ENCODE measurements at places on chromosomes 6 and 20.

DNA sequence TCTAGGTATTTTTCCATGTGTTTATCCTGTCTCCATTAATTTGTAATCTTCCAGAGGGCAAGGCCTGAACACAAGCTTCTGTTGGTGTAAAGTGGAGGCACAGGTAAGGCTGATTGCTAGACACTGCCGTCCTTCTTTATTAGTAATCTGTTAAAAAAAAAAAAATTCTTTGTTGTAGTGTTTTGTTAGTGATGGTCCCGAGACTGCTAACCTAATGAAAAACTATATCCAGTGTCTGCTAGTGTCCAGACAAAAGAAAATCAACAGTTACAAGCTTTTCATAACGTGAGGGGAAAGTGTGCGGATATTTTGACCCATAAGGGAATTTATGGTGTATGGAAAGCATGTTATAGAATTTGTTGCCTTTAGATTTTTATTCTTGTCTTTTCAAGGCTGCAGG lies 4.2 kb upstream of the HIVEP1 start:
- no peak for DNase-seq

GRCh38 chr6:47453372-47453936 lies 24.1 kb upstream of the CD2AP start:
- DNase-seq, result no peak

DNA sequence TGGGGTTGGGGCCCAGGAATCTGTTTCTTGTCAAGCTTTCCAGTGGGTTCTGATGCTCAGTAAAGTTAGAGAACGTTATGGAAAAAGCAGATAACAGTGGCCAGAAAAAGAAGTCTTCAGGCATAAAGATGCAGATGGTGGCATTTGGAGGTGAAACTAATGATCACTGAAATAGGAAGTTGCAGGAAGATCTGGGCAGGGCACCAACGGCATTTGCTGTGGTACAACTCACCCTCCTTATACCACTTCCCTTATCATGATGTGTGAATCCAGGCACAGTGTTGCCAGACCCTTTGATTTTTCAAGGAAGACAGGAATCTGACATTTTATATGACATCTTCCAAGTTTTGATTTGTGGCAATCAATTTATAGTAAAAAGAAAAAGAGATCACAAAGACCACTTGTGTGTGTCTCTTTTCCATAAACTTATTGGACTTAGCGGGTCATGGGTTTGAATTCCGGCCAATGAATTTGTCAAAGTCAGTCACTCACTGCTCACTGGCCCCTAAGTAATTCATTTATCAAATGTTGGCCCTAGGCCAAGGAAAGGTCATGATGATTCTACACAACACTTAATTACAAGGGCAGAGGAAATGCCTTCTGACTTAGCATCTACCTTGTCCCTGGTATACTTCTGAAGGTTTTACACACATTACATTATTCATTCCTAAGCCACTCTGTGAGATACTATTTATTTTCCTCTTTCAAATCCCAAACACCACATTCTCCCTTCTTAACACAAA lies 37.6 kb downstream of the LAMP5 start:
- no peak for DNase-seq

- DNase-seq, result no peak
Measured at GRCh38 chr20:46681032-46681854, 8.0 kb downstream of the TP53RK start.

DNA sequence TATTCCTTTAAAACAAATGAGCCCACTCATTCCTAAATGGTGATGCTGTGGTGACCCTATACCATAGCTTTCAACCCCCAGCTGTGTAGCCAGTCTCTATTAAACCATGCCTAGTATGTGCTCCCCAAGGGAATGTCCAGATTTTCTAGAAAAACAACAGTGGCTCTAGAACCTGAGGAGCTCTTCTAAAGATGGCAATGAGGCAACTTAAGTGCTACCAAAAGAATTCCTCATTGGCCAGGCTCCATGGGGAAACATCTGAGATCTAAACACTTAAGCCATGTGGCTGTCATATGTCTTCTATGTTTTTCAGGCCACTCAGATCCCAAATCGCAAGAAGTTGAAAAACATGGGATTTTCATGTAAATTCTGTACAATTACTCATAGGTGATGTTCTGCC lies 191.0 kb downstream of the TPBG start:
- no peak for DNase-seq

GRCh38 chr6:49333345-49334125 lies 129.5 kb downstream of the MMUT start:
- no peak for DNase-seq

GRCh38 chr6:119240257-119241110 lies 109.1 kb downstream of the MAN1A1 start:
- no peak for DNase-seq

DNA sequence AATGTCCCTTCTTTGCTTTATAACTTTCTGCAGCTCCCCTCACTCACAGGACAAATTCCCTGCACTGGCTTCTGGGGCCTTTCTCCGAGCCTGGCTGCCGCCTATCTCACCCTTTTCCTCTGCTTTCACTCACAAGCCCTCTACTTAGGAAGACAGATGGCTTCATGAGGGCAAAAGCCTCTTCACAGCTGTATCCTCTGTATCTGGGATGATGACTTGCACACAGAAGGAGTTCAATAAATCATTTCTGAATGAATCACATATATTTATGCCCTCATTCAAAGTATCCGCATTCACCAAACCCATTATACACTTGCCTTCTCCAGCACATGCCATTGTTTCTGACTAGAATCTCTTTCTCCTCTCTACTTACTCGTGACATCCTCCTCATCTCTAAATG lies 159.0 kb upstream of the RIPOR2 start:
- no peak for DNase-seq

DNA sequence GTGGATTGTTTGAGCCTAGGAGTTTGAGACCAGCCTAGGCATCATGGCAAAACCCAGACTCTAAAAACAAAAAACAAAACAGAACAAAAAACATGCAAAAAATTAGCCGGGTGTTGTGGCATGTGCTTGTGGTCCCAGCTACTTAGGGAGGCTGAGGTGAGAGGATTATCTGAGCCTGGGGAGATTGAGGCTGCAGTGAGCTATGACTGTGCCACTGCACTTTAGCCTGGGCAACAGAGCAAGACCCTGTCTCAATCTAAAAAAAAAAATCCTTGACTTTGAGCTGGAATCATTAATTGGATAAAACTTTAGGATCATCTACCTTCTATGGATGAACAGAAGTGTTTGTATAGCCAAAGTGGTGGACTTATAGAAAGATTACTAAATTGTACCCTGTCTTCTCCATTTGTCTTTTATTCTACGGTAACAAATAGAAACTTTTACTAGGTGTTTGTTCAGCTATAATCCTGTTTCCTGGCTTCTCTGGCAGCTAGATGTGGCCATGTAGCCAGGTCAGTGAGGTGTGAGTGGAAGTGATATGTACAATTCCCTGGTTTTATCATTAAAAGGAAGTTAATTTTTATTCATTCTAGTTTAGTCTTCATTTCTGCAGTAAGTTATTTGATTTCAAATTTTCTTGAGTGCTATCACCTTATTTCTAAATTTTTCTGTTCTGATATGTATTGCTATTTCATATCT lies 108.3 kb upstream of the RNF24 start:
- DNase-seq, result no peak

- DNase-seq, result no peak
Measured at GRCh38 chr20:58716476-58717277, 24.1 kb downstream of the NPEPL1 start.

DNA sequence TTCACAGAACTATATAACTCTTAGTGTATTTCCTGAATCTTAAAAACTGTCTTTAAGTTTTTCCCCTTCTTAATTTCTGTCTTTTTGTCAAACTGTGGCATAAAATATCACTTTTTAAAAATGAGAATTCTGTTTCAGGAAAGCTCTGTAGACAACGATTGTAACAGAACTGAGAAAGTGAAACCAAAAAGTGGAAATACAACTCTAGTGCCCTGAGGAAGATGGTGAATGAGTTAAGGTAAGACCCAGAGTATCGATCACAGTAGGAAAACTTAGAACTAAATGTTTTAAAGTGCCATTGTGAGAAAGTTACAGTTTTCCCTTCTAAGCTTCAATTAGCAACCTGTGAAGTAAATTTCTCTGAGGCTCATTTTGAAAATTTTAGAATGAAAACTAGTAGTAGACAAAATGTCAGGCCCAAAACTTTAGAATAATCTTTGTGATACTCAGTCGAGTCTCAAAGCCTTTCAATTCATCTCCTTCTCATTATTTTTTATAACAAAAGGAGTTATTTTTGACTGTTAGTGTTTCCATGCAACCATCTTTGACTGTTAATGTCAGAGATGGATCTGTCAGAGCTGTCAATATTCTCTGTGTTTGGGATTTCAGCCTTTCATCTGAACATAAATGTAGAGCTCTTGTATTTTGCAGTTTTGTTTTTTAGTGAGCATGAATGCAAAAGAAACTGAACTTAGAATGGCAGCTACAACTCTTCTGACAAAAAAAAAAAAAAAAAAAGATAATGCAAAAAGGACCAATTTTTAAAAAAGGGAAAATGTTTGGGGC lies 19.0 kb upstream of the TRDN start:
- DNase-seq, result no peak

DNA sequence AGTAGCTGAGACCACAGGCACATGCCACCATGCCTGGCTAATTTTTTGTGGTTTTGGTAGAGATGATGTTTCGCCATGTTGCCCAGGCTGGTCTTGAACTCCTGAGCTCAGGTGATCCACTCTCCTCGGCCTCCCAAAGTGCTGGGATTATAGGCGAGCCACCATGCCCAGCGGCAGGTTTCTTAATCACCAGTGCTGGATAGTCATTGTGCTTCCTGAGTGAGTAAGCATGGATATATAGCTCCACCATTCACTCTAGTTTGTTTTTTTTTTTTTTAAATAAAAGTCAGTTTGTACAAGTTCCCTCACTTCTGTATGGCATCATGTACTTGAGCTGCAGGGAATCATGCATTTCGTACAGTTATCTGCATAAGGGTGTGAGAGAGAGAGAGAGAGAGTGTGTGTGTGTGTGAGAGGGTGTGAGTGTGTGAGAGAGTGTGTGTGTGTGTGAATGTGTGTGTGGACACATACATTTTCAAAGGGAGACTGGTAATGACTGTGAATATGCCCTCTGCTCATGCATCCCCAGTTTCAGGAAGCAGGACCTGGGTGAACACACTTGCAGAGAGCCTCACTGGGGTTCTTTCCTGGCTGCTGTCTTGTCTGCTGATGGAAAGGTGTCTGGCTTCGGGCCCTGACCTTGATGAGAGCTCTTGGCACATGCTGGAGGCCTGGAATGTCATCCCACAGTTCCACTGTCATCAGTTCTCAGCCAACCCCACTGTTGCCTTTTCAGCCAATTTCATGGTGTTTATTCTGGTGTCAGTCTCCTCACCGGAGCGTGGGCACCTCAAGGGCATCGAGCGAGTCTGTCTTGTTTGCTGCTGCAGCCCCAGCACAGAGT lies 65.0 kb upstream of the XRN2 start:
- no peak for DNase-seq

- DNase-seq, result no peak
Measured at GRCh38 chr6:52286798-52287432, 2.4 kb upstream of the MCM3 start.

DNA sequence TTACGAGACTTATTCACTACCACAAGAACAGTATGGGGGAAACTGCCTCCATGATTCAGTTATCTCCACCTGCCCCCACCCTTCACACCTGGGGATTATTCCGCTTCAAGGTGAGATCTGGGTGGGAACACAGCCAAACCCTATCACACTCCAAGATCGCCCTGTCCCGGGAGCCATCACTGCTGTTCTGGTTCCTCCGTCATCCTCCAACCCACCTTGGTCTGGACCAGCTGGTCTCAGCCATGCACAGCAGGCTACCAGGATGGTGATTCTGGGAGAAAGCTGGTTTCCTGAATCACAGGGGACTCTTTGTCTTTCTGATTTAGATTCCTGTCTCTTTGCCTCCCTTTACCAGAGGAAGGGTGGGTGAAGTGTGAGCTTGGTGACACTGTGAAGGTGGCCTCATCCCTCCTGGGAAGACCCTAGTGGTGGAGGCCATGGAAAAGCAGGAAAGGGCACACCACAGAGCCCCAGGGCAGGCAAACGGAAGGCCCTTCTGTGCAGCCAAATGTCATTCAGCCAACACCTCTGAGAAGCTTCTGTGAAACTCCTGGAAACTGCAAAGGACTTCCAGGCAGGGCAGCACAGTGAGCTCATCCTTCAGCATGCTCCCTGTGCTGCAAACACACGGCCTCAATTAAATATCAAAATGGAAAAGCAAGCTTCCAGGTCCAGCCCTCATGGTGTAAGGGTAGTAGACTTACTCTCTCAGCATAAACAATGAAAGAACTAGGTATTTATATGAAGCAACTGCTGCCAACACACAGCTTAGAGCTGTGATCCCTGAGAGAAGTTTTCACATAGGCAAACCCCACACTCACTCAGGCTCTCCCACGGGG lies 169.8 kb downstream of the ANKRD60 start:
- no peak for DNase-seq

DNA sequence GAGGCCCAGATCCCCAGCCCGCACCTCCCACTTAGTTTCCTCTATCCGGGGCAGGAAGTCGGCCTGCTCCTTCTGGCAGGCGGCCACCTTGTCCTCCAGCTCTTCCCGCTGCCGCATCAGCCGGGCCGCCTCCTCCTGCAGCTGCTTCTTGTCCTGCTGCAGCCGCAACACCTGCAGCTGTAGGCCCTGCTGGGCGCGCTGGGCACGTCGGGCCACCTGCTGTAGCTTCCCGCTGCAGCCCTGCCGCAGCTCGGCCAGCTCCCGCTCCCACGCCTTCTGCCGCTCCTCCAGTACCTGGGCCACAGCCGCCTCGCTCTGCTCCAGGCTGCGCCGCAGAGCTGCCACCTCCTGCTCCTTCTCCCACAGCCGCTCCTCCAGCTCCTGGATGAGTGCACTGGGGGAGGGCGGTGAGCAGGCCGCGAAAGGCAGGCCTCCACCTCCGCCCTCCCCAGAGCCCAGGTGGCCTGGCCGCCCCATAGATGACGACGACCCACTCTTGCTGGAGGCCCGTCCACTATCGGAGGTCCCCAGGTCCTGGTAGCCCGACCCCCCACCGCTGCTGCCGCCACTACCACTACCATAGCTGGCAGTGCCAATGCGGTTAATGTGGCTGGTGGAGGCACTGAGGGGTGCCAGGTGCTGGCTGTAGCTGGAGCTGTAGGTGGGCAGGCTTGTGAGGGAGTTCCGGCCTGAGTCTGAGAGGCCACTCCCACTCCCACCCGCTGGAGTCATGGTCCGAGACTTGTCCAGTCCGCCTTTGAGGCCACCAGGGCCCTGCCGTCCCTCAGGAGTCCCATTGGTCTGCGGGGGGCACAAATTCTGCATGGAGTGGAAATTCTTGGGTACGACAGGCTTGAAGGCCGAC lies 6.0 kb upstream of the FASTKD5 start:
- no peak for DNase-seq

- DNase-seq, result no peak
Measured at GRCh38 chr20:32967961-32968457, 36.2 kb downstream of the SUN5 start.

All from C1 segment of cervical spinal cord (tissue), 14 donors.